ENCODE measurements at places on chromosomes 7 and 10.

DNA sequence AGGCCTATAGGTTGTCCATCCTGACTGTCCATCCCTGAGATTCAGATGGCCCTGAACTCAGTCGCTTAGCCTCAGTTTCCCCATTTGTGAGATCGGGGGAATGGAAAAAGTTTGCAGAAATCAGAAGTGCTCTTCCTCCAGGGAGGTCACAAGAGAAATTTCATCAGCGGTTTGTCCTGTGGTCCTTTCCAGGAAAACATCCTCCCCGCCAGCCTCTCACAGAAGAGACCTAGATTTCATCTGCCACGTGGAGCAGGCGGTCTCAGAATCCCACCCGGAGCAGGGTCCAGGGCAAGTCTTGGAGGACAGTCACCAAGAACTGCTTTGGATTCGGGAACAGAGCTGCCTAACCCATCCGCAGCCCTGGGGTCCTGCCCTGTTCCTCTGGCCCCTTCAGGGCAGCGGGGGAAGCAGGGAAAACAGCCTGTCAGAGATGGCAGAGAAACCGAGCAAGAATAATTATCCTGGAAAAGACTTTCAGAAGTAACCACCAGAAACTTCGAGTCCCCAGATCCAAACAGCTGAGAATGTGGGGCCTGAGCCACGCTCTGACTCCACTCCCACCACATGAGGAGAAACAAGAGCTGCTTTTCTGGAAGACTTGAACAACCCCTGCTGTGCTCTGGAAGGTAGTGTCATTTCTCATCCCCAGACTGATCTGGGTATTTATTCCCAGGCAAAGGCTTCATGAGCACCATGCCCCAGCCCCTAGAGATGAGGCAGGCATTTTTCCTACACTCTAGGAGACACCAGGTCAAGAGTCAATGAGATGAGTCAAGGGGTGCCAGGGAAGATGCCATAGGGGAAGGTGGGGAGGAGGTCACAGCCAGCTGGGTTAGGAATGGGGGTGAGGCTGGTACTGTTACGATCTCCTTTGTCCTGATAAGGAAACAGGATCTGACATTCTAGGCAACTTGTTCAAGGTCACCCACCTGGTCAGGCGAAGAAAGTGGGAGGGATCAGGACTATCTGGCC is 1.1 kb upstream of the TNS3 start:
- no peak for DNase-seq

DNA sequence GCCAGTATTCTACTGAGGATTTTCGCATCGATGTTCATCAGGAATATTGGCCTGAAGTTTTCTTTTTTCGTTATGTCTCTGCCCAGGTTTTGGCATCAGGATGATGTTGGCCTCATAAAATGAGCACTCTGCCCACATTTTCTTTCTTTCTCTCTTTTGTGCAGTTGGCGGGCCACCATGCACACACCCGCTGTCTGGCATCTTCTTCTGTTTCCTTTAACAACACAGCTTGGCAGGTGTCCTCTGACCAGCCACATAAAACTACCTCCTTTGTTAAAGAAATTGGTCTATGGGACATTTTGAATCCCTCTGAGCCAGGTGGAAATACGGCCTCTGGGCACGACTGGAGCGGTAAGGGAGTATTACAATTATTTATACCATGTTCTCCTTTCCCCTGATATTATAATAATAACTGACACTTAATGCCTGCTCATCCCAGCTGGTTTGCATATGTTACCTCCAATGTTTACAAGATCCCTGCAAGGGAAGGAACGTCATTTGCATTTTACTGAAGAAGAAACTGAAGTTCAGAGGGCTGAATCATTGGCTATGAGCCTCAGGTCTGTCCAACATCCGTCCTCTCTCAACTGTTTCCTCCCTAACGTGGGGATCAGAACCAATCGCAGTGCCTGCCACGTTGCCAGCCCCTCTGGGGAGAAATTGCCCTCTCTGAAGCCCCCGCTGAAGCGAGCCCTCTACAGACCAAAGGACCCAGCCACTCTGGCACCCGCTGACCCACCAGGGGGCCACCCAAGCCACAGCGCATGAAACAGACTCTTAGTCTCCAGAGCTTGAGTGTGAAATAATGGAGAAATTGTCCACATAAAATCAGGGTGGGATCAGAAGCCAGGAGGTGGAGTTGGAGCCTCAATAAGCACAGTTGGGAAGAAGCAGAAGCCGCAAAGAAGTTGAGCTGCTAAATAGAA is 125.0 kb upstream of the FOXK1 start:
- no peak for DNase-seq

GRCh38 chr10:17548162-17548561 is 69.0 kb downstream of the HACD1 start:
- no peak for DNase-seq

GRCh38 chr10:102781090-102781920 is 37.6 kb downstream of the WBP1L start:
- no peak for DNase-seq

GRCh38 chr10:55305285-55305684 is 504.3 kb upstream of the PCDH15 start:
- no peak for DNase-seq

GRCh38 chr7:3747467-3747866 is 446.4 kb downstream of the SDK1 start:
- no peak for DNase-seq

GRCh38 chr7:125033506-125033905 is 103.9 kb upstream of the POT1 start:
- no peak for DNase-seq

GRCh38 chr7:99835189-99835588 is 7.4 kb downstream of the CYP3A43 start:
- no peak for DNase-seq

- DNase-seq, result no peak
Measured at GRCh38 chr10:29512425-29512974, 122.3 kb downstream of the SVIL start.

GRCh38 chr7:80548840-80549530 is 37.1 kb upstream of the GNAT3 start:
- no peak for DNase-seq

DNA sequence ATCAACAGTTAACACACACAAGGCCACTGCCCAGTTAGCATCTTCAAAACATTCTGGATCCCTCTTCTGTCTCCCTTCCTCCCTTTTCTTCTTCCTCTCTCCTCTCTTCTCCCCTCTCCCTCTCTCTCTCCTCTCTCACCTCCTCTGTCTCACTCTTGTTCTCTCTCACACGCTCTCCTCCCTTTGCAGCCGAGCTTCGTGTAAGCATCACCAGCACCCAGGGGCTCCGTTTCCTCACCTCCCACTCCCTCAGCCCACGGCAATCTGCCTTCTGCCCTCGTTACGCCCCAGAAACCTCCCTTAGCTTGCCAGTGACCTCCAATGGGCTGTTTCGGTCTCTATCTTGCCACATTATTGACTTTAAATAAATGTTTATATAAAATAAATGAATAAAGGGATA is 147.4 kb downstream of the TEX36 start:
- DNase-seq, result no peak

GRCh38 chr7:50181081-50181480 is 88.0 kb upstream of the ZPBP start:
- no peak for DNase-seq
